ENCODE measurements at places on chromosomes 1 and 21.

DNA sequence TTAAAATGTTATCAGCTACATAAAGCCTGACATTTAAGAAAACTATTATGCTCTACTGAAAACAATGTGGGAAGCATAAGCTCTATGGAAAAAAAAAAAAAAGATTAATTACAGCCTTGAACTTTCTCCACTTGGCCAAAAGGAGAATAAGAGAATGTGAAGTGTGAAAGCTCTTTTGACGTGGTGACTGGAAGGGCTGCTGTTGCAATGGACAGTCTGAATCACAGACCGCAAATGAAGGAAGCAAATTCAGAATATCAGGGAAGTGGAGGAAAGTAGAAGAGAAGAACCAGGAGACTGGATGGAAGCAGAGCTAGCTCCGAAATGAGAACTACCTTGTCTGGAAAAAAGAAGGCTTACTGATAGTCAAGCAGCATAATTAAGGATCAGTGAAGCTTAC is 106.8 kb downstream of the AK5 start:
- DNase-seq = no peak

GRCh38 chr1:57844382-57844980 is 420.6 kb upstream of the DAB1 start:
- no peak for DNase-seq

DNA sequence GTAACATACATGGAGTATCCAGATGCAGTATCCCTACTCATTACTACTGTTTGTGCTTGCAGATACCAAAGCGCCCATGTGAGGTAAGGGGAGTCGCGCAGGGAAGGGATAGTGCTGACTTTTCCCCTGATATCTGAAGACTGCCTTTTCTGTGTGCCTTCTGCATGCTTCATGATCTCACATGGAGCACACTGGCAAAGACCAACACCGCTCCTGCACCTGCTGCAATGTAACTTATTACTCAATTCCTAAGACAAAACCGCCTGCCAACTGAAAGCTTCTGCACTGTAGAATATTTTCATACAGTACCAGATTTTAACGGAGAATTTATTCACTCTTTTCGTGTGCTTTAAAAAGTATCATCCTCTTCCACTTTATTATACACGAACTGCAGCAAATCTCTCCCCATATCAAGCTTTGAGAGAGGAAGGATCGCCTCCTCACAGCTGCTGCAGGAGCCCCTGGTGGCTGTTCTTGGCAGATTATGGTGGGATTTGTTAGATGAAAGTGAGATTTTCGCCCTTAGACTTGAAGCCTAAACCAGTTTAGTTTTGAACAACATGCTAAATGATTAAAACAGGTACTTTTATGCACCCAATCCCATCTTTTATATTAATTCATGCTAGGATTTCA is 99.1 kb downstream of the PTPN14 start:
- no peak for DNase-seq

DNA sequence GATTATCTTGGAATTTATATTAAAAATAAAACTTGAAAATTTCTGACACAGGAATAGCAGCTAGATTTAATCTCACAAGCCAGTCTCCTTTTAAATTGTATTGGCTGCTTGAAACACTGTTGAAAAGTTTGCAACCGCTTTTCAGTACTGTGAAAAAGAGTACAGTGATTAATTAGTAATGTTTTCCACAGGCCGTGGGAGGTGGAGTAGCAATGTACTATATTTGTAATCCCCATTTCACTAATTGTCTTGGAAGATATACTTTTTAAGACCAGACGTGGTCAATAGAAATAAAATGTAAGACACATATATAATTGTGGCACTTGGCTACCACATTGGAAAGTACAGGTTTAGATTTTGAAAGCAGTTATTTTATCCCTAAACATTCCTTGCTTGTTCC is 40.8 kb upstream of the MYOCOS start:
- DNase-seq = no peak

GRCh38 chr1:200909071-200909470 is 14.4 kb downstream of the INAVA start:
- DNase-seq = no peak

Measured in DMS79 (cell line).